Left renal pelvis (tissue), 4 donors: ENCODE measurements at places on chromosomes 3 and 15.

- no peak for DNase-seq
Observed at GRCh38 chr3:62098646-62099365, 274.5 kb downstream of the FEZF2 start.

DNA sequence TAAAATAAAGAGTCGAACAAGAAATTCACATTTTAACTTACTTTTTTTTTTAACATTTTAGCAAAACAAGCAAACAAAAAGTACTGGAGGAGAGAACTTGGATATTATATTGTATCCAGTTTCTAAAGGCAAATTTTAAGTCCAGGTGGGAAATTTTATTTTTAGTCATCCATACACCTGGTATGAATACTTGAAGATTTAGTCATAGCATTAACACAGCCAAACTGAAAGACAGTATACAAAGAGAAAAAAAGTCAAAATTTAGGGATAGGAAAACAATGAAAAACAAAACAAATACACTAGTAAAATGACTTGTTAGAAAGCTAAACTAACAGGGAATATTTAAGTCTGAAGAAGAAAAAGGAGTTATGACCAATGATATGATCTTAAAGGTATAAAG is 69.1 kb downstream of the PROS1 start:
- DNase-seq, result no peak

DNA sequence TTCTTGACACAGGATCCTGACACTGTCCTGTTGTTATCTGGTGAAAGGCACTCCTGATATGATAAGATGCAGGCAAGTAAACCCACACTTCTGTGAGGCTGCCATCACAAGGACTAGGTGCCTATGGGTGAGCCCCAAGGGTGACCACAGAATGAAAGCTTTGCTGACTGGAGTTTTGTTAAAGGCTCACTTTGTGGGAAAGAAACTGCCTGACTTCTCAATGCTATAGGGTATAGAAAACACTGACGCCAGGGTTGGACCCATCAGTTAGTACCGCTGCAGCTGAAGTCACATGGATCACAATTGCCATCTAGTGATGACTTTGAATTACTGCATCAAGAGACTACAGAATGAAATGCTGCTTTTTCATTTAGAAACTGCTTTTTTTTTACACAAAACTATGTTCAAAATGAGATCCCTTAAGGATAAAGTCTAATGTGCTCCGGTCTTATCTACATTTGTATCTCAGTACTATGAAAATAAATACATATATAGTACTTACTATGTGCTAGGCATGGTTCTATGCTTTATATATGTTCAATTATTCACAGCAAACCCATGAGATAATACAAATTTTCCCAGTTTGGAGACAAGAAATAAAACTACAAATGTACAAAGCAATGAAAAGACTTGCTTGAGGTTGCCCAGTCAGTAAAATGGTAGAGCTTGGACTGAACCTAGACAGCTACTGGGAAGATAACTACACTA is 64.2 kb upstream of the CMSS1 start:
- DNase-seq, result peak; percentile 36

DNA sequence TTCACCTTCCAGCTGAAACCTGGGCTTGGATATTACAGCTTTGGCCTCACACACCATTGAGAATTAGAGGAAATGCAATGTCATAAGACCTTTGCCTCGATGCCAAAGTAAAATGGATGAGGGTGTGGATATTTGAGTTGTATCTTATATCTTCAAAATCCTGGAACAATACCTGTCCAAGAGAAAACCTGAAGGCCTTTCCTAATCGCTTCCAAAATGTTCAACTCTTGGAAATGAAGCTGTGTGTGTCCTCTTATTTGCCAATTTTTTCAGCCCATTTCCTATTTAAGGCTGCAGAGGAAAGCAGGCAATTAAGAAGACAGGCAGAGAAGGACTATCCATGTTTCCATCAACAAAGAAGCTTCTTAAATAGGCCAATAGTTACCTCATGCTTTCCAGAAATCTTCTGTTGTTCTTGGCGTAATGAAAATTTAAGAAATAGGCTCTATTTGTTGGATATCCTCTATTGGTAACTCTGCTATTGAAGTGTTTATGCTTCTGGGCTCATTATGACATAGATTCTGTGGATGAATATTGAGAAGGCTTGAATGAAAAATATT is 99.5 kb upstream of the ZBTB20 start:
- no peak for DNase-seq

GRCh38 chr3:103644450-103644849 is 1209.6 kb downstream of the ZPLD1 start:
- no peak for DNase-seq

DNA sequence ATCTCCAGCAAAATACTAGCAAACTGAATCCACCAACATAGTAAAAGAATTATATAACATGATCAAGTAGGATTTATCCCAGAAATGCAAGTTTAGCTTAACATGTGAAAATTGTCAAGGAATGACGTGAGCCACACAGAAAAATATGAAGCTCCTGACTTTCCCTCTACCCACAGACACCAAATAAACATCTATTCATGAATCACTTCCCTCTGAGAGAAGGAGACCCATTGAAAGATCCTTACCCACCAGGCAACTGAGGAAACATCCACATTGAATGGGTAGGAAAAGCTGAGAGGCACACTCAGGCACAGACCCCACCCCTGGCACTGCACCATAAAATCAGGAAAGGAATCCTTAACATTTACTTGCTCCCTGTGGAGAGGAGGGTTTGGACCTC is 102.2 kb upstream of the MANF start:
- no peak for DNase-seq

DNA sequence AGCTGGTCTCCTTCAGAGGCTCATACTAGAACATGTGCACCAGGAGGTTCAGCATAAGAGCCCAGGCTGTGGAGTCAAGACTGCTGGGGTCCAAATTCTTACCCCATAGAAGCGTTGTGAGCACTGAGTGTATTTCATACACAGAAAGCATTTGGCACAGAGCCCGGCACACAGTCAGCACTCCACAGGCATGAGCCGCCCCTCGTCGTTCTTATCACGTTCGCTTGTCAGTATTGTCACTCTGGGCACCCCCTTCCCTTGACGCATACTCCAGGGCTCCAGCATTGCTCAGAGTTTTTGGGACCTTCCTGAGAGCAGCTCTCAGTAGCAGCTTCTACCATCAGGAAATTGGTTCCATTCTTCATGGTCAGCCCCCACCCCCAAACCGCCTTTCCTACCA is 25.2 kb downstream of the CORO2B start:
- no peak for DNase-seq

DNA sequence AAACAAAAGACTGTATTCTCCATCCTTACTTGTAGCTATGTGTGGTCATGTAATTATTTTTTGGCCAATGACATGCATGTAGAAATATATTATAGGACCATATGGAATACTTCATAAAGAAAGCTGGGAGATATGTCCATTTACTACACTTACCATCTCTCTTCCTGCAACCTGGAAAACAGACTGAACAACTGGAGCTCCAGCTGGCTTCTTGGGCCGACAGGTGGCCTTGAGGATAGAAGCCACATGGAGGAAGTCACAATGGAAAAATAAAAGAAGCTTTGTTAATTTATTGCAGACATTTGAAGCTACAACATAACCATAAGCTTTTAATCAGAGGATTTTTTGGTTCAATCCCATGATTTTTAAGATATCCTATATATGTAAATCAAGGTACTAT is 167.9 kb upstream of the CBLB start:
- no peak for DNase-seq

GRCh38 chr15:41934843-41935242 is 37.5 kb downstream of the EHD4 start:
- DNase-seq, result no peak

DNA sequence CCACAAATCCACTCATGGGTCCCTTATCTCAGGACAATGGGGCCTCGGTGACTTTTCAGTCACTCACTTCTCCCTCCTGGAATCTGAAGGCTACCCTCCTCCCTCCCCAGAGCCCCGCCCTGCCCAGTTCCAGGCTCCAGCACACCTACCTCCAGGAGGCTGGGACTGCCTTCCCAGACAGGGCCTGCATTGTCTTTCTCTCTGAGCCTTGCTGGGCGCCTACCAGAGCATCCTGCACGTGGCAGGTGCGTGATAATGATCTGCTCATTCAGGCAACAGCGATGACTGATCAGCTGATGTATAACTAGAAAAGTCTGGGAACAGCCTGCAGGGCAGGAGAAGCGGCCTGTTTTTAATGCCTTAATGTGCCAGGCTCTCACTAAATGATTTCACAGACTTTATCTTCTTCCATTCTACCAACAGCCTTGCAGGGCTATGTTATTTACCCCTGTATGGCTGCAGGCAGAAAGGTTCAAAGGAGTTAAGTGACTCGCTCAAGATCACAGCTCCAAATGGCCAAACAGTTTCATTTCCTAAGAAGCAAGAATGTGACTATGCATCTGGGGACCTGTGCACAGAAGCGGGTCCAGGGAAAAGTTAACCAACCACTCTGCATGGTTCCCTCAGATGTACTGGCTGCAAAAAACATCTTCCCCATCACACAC is 6.3 kb downstream of the ADAMTS17 start:
- DNase-seq, result no peak

GRCh38 chr15:83320844-83321243 is 36.4 kb upstream of the BNC1 start:
- DNase-seq, result no peak

DNA sequence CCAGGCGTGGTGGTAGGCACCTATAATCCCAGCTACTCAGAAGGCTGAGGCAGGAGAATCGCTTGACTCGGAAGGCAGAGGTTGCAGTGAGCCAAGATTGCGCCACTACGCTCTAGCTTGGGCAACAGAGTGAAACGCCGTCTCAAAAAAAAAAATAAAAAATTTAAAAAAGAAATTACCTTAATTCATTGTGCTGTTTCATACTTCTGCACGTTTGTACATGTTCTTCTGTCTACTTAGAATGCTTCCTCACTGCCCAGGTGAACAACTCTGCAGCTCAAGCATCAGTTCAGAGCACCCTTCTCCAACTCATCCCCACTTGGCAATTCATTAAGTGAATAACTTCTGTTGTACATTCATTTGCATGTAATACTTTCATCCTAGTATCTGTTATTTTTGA is 14.0 kb downstream of the CAPN7 start:
- DNase-seq, result no peak

DNA sequence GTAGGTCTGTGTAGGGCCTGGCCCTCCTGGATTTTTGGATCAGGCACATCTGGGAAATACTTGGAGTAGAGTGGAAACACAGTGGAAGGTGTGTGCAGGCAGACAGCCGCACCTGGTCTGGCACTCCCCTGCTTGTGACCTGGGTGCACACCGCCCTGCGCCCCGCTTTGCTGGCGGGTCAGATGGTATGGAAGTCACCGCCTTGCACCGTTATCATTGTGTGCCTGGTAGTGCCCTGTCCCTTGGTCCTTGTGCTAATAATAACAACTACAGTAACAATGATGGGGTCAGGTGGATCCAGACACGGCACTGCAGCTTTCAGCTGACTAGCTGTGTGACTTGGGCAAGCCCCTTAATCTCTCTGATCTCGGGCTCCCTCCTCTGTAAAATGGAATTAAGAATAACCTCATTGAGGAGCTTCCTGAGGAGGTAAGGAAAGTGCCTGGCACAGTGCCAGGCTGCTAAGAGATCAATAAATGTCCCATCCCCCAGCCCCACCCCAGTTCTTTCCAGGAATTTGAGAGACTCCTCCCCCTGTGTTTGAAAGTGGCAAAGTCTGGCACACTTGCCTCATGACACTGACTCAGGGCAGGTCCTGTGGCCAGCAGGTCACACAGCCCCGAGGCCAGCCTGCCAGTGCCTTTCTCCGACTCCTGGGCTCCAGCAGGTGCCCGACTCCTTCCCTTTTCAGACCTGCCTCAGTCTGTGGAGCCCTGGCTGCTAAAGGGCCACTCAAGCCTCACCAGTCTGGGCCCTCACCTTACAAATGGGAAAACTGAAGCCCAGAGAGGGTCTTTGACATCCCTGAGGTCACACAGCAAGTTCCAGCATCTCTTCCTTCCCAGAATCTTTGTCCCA is 9.8 kb downstream of the ISG20 start:
- DNase-seq, result no peak

- no peak for DNase-seq
Observed at GRCh38 chr3:12578742-12579141, 21.9 kb downstream of the MKRN2 start.

DNA sequence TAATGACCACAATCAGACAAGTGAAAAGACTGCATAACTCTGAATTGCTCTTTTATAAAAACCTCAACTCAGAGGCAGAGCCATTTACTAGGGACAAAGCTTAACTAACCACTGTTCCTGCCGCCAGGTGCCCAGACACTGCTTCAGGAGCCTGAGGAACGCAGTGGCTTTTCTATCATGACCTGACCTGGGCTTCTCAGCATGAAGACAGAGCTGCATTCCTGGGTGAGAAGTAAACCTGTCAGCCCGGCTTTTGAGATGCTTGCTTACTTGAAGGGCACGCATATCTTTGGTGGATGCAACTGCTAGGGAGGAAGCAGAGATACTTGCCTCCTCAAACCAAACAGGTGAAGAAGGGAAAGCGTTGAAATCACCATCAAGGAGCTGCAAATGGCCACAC is 7.9 kb downstream of the LRRC31 start:
- DNase-seq, result no peak

DNA sequence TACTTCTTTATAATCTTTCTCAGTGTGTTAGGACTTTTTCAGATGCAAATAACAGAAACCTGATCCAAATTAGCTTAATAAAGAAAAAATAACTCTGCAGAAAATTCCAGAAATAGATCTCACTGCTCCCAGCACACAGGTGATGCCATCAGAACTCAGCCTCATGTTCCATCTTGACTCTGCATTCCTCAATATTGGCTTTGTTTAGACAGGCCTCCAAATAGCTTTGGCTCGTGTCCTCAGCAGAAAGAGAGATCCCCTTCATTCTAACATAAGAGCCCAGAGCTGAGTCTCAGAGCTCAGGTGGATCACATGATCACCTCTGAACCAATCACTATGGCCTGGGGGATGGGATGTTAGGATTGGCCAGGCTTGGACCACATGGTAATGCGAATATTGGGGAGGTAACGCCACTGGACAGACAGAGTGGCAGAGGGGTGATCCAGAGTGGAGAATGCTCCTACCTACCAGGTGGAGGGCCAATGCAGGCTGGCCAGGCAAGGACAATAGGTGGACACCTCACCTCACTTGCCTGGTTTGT is 46.6 kb upstream of the TBC1D21 start:
- DNase-seq, result no peak

DNA sequence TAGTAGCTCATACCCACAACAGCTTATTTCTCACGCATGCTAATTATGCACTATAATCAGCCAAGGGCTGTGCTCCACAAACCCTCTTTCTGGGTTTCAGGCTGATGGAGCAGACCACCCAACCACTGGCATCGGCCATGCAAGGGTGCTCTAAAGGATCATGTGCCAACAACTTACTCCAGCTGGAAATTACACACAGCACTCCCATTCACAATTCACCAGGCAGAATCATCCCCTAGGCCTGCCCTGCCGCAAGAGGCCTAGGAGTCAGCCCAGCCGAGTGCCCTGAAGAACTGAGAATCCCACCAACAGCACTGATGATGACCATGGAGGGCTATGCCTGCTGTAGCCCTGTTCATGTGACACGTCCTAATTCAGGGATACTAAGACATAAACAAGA is 216.2 kb upstream of the CHRNA7 start:
- DNase-seq, result no peak

GRCh38 chr3:59513570-59513969 is 463.7 kb upstream of the CFAP20DC start:
- no peak for DNase-seq

- no peak for DNase-seq
Observed at GRCh38 chr3:48034000-48034516, 17.8 kb upstream of the MAP4 start.

GRCh38 chr15:50224606-50225005 is 40.9 kb downstream of the HDC start:
- DNase-seq, result no peak
